ENCODE measurements at places on chromosomes 6 and 20.

GRCh38 chr6:71419217-71420094 lies 130.8 kb downstream of the OGFRL1 start:
- no peak for DNase-seq

- DNase-seq, result no peak
Measured at GRCh38 chr20:61371501-61372136, 119.6 kb downstream of the CDH4 start.

DNA sequence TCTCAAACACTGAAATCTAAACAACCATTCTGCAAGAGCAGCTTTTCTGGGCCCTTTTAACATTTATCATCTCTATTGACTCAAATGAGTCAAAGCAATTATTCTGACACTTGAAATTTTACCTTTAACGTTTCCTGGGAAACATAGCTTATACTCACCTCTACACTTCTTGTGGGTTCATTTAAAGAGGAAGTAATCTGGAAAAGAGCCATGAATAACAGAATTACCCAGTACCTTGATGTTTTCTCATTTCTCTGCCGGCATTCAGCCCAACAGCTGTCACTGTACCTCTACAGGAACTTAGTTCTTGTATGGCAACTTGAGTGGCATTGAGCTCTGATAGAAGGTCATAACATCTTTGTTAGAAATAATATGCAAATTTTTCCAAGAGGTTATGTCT lies 272.2 kb downstream of the KCNQ5 start:
- no peak for DNase-seq

DNA sequence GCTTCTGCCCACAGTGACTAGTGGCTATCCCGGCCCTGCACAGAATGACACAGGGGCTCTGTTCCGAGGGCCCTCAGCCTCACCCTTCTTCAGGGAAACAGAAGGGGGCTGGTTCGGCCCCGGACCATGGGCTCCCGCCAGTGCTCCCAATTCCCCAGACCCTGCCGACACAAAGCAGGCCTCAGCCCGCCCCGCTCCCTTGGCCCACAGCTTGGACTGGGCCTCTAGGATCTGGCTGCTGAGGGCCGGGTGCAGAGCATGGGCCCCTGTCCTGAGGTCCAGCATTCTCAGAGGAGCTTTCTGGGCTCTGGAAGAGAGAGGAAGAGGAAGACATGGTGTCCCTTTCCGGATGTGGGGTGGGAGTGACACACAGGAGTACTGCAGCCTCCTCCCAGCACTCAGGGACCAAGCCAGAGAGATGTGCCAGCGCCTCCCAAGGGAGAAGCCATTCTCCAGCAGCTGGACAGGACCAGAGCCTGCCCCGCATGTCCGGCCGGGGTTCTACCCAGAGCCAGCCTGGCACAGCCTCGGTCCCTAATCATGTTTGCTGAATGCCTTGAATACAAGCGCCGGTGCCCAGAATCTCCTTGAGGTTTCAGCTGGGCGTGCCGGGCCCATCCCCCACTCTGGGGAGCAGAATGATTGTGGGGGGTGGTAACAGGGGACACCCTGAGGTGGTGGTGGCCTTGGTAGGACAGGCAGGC lies 23.9 kb downstream of the C20orf203 start:
- no peak for DNase-seq

- no peak for DNase-seq
Measured at GRCh38 chr6:135227349-135227748, 46.2 kb downstream of the MYB start.

GRCh38 chr6:56953597-56954402 lies 1.1 kb upstream of the BEND6 start:
- no peak for DNase-seq

GRCh38 chr6:20571261-20571660 lies 37.0 kb downstream of the CDKAL1 start:
- DNase-seq, result no peak

DNA sequence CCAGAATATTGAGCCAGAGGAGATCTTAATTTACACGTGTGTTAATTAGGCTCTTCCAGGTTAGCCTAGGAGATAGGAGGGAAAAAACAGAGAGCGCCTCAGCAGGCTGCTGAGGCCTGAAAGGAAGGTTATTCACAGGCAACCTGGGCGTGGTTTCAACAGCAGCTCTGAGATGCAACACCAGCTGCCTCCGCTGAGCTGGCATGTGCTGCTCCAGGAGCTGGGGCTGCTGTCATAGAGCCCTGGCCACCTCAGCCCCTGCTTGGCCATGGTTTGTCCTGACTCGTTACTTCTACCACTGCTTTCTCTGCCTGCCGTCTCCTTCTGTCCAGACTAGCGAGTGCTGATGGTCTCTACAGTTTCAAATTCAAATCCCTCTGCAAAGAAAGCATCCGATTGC lies 32.4 kb upstream of the RPP40 start:
- no peak for DNase-seq

DNA sequence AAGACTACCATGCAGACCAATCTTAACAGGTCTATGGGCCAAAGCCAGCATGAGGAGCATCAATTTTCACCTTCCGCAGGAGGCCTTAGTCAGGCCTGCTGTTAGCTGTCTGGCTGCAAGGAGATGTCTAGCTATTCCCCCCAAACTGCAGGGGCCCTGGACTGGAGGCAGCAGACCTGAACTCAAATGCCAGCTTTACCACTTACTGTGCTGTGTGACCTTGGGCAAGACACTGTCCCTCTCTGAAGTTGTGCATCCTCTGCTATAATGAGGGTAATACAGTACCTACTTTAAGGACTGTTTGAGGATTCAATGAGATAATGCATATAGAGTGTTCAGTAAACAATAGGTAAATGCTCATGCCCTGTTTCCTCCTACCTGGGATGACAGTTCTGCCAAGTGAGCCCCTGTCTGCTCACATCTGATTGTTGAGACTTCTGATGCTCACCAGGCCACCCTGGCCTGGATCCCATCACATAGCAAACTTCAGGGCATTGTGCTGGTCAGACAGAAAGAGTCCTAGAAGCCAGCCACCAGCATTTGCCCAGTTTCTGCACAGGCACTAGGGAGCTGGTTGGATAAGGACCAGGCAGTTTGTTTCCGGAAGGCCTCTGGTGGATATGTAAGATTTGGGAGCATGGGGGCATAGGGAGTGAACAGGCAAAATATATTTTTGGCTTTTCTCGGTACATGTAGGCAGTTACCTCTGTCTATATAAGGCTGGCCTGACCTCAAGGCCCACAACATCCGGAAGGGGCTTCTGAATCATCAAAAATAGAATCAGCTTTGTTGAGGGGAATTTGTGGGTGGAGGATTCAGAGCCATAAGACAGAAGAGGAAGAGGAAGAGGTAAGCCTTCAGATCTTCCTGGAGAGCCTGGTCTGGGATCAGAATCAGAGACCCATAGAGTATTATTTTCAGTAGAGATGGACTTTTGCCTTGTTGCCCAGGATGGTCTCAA lies 2.3 kb upstream of the OCSTAMP start:
- no peak for DNase-seq

DNA sequence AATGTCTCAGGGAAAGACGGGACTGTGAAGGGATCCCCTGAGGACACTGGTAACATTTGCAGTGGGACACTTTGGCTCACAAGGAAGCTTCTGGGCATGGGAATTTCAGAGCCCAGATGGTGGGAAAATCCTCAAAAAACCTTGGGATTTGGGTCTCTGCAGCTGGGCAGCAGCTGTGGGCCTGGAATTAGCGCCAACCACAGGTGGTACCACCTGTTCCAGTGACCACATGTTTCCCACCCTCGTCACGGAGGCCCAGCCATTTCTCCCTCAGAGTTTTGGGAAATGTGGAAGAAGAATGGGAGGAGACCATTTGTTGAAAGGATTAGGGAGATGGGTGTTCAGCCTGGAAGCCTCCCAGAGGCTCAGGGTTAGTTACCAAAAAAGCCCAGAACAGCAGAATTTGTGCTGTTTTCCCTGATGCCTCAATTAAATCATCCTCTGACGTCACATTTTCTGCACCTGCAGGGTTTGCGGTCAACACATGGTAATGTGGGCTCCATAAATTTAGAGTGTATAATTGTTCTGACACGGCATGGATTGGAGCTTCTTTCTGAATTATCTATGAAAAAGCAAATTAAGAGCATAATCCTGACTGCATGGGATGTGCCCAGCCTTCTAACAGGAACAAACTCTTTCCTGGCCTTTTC lies 34.4 kb downstream of the EDN3 start:
- no peak for DNase-seq

DNA sequence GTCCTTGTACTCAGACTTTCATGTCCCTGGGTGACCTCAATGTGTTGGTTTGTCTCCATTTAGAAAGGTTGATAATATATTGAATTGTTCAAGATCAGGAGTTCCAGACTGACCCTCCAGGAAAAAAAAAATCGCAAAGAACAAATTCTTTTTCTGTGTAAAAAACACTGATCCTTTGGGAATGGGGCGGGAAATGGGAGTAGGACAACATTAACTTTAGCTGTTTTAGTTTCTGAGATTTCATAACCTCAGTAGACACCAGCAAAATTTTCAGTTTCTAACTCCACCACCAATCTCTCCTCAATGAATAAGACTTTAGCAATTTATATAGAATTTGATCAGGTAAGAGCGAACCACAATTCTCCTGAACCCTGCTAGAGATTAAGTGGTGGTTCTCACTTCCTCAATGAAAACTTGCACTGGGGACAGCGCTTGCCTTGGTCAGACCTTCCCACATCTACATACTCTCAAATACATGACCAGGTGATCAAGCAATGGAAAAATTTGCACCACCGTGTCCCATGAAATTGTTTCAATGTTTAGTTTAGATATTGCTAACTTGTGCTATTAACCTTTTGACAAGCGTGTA lies 231.2 kb upstream of the PLN start:
- no peak for DNase-seq

DNA sequence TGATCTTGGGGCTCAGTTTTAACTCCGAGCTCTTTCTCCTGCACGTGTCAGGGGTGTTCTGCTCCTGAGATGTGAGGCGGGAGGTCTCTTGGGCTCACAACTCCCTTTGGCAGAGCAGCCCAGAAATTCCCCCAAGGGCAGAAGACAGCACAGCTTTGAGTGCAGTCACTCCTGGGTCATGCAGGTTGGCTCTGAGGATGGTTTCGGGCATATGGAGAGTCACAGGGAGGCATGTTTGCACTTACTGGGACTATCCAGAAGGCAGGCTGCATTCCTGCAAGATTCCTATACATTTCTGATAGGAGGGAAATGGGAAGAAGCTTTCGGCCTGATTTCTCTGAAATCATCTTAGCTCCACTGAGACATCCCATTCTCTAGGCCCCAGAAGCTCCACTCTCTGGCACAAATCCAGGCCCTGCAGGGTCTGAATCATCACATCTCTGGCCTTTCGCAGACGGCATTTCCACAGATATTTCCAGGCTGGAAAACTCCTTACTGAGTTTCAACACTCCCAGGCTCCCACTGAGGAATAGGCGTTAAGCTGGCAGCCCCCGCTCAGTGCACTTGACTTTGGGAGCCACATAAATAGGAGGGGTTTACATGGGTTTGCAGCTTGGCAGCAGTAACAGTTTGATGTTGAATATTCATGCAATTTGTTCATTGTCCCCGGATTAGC lies 39.7 kb downstream of the AGPAT4 start:
- no peak for DNase-seq

GRCh38 chr6:62090442-62091229 lies 195.4 kb downstream of the KHDRBS2 start:
- no peak for DNase-seq

DNA sequence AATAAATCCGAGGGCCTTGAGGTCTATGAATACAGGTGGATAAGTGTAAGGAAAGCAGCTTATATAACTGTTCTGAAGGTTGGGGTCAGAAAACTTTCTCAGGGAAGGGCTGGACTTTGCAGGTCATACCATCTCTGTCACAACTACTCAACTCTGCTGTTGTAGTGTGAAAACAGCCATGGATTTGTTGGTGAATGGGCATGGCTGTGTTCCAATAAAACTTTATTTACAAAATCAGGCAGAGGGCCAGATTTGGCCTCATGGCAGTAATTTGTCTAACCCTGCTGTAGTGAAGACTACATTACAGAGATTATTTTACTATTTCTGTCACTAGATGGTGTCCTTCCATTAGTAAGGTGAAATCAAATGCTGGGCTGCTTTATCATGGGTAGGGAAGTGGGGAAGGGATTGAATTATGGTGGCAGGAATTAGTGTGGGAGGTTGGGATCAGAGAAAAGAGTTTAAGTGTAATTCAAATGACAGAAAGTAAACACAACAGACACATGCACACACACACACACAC lies 409.6 kb upstream of the CHD6 start:
- DNase-seq, result no peak

DNA sequence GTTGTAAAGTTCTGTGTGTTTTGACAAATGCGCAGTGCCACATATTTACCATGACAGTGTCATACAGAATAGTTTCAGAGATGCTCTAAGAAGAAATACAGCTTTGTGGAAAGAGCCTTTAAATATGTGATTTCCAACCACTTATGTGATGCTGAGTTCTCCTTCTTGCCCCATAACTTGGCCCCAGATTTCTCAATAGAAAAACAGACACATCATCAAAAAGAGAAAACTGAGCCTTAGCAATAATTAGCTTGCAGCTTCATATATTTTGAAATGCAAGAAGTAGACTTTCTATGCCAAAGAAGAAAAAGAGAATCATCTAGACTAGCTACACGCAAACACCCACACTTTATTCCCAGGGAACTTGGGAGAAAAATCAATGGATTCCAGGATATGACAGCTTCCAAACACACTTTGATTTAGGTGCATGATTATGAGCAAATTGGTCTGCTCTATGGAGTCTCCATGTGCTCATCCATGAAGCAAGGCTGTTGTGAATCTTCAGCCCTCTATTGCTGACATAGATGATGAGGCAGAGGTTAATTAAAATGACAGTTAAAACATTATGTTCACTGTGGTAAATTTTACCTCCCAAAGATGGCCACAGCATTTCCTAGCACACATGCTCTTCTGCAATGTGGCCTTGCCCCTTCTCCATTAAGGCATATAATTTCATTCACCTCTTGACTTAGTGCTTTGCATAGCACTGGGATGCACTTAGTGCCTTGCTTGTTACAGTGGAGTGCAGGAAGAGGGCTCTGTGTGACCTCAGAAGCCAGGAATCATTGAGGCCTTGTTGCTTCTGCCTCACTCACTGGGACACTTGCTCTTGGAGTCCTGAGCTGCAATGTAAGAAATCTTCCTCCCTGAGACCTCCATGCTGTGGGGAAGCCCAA lies 174.6 kb downstream of the SYNDIG1 start:
- DNase-seq, result no peak

- no peak for DNase-seq
Measured at GRCh38 chr6:146335336-146335735, 208.3 kb upstream of the RAB32 start.

DNA sequence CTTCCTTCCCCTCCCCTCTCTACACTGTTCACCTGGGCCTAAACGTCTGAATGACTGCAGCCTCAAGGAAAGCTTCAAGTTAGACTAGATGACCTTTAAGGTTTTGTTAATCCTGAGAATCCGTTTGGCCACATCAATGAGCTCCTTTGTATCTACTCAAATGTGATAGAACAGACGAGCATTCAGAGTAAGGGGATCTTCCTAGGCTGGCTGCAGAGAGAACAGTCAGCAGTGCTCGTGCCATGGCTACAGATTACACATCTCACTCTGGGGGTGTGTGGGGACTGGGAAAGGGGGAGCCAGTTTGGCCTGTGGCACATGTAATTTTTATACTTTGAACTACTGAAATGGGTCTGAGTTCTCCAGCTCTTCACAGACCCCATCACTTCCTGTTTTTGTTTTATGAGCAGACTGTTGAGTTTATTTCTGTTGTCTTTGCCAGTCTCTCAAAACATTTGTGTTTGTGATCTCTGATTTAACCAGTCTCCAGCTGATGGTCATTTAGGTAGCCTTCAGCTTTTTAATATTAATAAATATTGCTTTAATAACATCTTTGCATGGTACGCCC lies 50.9 kb downstream of the KCNS1 start:
- no peak for DNase-seq
